ENCODE measurements at places on chromosomes 1 and 21.
A peak's percentile ranks its signal among the peaks of the same experiment; 100 is the strongest.

- no peak for DNase-seq
Measured at GRCh38 chr1:11600836-11601235, 53.4 kb downstream of the FBXO2 start.

- no peak for DNase-seq
Measured at GRCh38 chr21:34962136-34962535, 87.0 kb downstream of the RUNX1 start.

GRCh38 chr1:84705513-84705912 lies 15.3 kb upstream of the SSX2IP start:
- DNase-seq = no peak

DNA sequence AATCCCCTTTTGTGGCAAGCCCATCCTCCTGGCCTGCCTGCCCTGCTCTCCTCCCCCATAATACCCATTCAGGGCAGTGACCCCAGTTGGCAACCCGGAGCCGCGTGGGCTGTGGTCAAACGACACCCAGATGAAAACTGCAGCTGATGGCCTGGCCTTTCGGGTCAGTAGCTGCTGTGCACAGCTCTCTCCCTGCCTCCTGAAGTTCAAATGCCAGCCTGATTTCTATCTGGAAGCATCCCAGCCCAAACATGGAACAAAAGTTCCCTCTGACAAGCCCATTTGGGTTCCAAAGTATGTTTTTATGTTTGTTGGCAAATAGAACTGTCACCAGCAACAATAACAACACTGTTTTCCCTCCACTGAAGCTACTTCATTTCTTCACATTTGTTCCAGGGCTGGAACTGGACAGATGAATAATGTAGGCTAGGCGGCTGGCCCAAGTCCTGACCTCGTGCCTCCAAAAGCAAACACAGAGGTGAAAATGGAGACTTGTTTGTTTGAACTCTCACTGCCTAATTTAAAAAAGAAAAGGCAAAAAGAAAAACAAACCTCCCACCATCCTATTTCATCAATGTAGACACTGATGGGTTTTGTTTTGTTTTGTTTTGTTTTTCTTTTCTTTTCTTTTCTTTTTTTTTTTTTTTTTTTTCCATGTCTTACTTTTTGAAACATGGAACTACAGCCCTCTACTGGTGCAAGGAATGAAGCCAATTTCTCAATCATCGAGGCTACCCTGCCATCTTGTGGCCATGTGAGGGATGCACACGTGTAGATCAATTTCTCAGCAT lies 179.0 kb downstream of the ADSS2 start:
- DNase-seq = peak; percentile 40

GRCh38 chr1:16275591-16275990 lies 38.6 kb upstream of the CPLANE2 start:
- no peak for DNase-seq

GRCh38 chr21:38671773-38672172 lies 134.0 kb upstream of the ETS2 start:
- no peak for DNase-seq

DNA sequence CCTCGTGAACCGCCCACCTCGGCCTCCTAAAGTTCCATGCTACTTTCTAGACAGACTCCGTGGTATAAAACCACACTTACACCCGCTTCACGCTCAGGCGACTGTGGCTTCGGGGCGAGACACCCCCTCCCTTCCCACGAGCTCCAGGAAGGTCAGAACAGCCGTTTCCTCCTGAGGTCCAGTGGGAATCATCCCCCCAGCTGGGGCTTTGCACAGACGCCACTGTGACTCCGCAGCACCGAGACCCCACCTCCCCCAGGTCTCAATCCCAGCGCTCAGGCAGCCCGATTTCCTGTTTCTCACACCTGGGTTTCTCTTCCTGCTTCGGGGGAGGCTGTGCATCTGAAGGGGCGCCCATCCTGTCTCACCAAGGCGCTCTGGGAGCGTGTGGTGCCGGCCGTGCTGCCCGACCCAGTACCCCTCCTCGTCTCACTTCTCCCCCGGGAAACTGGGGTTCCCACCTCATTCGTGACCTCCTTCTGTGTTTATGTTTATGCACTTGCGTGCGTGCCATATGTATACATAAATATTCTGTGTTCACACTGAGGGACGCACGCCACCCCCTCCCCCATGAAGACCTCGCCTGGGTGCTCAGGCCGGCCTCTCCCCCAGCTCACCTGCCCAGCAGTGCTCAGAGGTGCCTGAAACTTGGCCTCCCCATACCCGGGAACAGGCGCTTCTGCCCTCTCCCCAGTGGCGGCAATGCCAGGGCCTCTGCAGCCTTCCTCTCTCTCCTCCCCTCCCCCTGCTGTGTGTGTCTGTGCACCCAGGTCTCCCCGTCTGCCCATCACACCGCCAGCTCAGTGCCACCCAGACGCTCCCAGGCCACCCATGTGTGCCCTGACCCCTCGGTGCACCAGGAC lies 14.6 kb downstream of the SLC35E2B start:
- no peak for DNase-seq

Data from stimulated activated CD4-positive, alpha-beta T cell treated with anti-CD3 and anti-CD28 coated beads, Interleukin-1b, Interleukin-23, amount 100 ng/mL, for 1 hour (primary cell).